Kidney epithelial cell (primary cell): ENCODE measurements at places on chromosomes 4 and X. TPM values are rescaled to one million over a fixed set of nuclear protein-coding genes. Genes with fewer than 3 reads are reported as not detected.

- DNase-seq: no peak
Measured at GRCh38 chr4:31617667-31618066, 897.5 kb downstream of the PCDH7 start.

Gene XK
- 0.34 and 1.1 TPM in 2 replicates for total RNA-seq

GRCh38 chr4:7412554-7412912 is 22.2 kb downstream of the PSAPL1 start:
- DNase-seq: no peak

DNA sequence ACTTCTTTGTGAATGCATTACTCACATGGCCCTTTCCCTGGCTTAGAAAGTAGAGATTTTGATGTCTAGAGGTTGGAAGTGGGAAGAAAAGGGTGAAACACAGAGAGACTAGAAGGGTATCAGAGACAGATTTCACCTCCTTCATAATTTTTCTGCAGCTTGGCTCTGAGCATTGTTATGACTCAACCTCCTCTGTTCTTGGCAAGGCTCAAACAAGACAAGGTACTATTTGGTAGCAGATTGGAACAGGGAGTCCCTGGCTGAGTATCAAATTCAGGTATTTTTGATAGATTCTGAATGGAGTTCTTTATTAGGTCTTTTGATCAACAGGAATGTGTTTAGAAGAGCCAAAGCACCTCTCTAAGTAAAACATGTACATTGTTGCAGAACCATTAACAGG is 146.3 kb upstream of the CHRDL1 start:
- DNase-seq: no peak

DNA sequence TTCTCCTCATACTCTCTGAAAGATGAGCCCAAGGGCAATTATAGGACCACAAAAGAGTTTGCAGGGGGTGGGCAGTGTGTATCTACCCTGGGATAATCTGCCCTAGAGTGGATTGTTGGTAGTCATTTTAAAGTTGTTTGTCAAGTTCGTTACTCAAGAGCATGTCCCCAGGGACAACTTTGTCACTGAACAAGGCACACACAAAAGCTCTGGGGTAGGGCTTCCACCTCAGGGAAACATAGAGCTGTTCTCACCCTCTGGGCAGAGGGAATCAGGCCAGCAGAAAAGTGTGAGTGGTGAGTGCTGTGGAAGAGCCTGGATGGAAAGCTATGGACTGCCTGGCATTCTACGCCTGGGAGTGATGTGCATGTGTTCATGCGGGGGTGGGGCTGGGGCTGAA is 23.3 kb upstream of the LEF1 start:
- no peak for DNase-seq

DNA sequence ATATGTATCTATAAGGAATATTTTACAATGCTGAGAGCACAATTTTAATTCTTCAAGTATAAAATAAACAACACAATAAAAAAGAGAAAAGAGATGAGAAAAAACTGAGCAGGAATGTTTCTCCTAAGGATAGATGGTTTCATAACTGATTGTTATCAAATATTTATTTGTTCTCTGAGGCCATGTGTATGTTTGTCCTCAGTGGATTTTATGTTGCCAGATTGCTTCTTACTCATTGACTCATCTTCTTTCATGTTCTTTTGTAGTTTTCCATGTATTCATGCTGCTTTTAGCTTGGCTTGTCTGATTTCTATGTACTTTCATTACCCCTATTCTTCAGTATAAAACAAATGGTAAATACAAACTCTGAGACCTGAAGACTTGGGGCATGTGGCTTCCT is 41.2 kb downstream of the NPY5R start:
- no peak for DNase-seq

DNA sequence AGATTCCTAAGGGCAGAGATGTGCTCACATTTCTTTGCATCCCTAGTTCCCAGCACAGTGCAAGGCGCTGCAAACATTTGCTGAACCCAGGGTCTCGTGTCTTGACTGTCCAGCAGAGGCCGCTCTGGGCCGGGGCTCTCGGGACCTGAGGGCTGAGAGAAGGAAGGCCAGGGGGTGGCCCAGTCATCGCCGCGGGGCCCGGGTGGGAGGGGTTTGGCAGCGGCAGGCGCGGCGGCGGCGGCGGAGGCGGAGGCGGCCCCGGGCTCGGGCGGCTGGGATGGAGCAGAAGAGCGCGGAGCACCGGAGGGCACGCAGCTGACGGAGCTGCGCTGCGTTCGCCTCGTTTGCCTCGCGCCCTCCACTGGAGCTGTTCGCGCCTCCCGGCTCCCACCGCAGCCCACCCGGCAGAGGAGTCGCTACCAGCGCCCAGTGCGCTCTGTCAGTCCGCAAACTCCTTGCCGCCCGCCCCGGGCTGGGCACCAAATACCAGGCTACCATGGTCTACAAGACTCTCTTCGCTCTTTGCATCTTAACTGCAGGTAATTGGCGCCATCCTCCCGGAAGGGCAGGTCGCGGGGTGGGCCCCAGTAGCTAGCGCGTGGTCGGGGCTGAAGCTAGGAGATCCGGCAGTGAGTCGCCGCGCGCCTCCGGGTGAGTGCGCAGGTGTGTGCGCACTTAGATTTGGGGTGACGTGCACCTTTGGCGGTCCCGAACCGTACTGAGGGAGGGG is at the start of gene PARM1:
TSS of gene PARM1 (plus strand) at position 285 of the 730 bp plus-strand sequence. CDS start at position 497, 212 bp downstream.
- DNase-seq: peak; percentile 34

GRCh38 chr4:182640932-182641331 is 276.3 kb downstream of the DCTD start:
- no peak for DNase-seq

GRCh38 chr4:112184438-112184837 is 39.2 kb downstream of the FAM241A start:
- no peak for DNase-seq

GRCh38 chr4:60089546-60090273 is 1110.4 kb upstream of the ADGRL3 start:
- no peak for DNase-seq

- no peak for DNase-seq
Measured at GRCh38 chr4:112312610-112313239, 15.6 kb downstream of the ALPK1 start.

- no peak for DNase-seq
Measured at GRCh38 chr4:84708406-84709135, 125.6 kb downstream of the CDS1 start.

Gene FGA
- total RNA-seq: not detected in 2 replicates

- no peak for DNase-seq
Measured at GRCh38 chr4:25002681-25003080, 28.1 kb downstream of the LGI2 start.

Gene TEC
- total RNA-seq: 1.8 and 3.2 TPM in 2 replicates

Gene MMRN1
- not detected in 2 replicates for total RNA-seq

Gene CABS1
- total RNA-seq: not detected in 2 replicates

Gene IGSF1
- 0.13 and 0.27 TPM in 2 replicates for total RNA-seq

DNA sequence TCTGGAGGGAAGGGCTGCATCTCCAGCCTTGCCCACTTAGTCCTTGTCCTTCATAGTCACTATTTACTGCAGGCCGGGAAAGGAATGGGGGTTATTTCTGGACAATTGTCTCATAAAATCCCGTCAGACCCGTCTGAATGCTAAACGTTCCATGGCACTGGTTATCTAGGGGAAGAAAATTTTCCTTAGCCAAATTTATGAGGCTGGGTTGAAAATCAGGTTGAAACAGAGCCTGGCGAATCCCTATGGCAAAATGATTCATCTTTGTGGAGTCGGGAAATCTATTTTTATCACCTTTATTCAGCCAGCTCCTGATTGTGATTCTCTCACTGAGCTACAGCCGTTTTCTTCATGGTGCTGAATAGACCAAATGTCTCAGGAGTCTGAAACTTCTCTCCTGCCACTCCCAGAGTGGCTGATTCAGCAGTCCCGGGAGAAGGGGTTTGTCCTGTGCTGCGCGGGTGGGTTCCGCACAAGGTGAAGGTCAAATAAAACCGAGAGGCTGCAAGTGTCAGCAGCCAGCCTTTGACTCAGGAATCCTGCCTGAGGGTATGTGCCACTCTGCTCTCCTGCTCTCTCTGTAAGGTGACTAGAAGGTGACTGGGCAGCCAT is 1.0 kb downstream of the LIMCH1 start:
- DNase-seq: no peak

Gene CFI
- 3.0 and 4.2 TPM in 2 replicates for total RNA-seq

DNA sequence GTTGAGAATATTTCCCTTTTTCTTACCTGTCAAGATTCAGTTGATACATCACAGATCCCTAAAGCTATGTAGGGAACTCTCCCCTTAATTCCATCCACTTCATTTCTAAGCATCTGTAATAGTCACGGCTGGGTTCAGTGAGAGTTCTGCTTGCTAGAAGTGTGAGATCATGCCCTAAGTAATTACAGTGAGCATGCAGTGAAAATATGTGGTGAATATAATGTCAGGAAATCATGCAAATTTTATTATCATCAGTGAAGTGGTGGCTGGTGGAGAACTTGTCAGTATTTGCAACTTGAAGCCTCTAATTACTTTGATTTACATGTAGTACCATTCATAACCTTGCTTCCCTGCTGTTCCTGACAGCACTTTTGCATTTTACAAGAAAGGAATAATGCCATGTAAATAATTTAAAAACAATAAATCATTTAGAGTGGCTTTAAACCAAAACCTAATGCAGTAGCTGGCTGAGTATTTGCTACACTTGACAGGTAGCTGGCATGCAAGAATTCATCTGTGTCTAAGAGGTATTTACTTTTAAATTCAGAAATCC is 28.3 kb upstream of the CFAP299 start:
- no peak for DNase-seq

DNA sequence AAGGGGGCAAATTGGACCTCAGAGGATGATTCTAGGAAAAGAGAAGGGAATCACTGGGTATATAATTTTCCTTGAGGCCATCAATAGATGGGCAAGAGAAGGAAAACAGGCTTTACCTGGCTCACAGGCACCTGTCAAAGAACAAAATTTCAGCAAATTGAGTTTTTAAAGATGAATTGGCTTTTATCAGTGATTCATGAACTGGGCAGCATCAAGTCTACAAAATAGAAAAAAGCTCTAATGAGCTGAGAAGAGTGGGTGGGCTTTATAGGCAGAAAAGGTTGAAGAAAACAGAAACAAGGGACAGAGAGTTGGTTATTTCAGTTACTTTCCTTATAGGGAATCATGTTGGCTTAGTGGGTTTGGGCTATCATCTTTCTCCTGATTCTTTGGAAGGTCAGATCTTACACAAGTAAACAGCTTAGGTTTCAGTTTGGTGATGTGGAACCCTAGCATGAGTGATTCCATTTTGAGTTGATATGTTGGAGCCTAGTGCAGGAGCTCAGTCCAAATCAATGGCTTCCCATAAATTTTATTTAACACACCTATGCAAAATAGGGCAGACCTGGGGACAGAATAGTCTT is 120.7 kb upstream of the MED14 start:
- DNase-seq: no peak

GRCh38 chr4:109548655-109549054 is 11.4 kb upstream of the MCUB start:
- peak; percentile 77 for DNase-seq

Gene ABLIM2
- total RNA-seq: 1.3 and 7.2 TPM in 2 replicates

- no peak for DNase-seq
Measured at GRCh38 chr4:152503653-152504290, 32.1 kb downstream of the FBXW7 start.

Gene XG
- 0.07 and 0.33 TPM in 2 replicates for total RNA-seq

Gene PCSK1N
- 42.5 and 66.6 TPM in 2 replicates for total RNA-seq

Gene TLL1
- 2.9 and 7.9 TPM in 2 replicates for total RNA-seq

DNA sequence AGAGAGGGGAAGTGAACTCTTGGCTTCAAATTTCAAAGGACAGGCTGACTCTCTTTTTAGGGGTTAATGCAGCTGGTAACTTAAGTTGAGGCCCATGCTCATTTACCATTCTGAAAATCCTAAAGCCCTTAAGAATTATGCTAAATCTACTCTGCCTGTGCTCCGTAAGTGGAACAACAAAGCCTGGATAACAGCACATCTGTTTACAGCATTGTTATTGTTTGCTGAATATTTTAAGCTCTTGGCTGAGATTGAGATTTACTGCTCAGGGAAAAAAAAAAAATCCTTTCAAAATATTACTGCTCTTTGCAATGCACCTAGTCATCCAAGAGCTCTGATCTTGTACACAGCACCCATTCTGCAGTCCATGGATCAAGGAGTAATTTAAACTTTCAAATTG is 17.7 kb downstream of the PPP3CA start:
- no peak for DNase-seq

- peak; percentile 14 for DNase-seq
Measured at GRCh38 chrX:51336584-51336983, 4.0 kb downstream of the NUDT10 start.

Gene SLC10A6
- total RNA-seq: not detected in 2 replicates
